Non-pigmented ciliary epithelial cell (primary cell): ENCODE measurements at places on chromosomes 2 and 18.
A peak's percentile ranks its signal among the peaks of the same experiment; 100 is the strongest.

- DNase-seq, result no peak
These were observed 55.7 kb downstream of the KLHL14 start for GRCh38 chr18:32717126-32717525.

DNA sequence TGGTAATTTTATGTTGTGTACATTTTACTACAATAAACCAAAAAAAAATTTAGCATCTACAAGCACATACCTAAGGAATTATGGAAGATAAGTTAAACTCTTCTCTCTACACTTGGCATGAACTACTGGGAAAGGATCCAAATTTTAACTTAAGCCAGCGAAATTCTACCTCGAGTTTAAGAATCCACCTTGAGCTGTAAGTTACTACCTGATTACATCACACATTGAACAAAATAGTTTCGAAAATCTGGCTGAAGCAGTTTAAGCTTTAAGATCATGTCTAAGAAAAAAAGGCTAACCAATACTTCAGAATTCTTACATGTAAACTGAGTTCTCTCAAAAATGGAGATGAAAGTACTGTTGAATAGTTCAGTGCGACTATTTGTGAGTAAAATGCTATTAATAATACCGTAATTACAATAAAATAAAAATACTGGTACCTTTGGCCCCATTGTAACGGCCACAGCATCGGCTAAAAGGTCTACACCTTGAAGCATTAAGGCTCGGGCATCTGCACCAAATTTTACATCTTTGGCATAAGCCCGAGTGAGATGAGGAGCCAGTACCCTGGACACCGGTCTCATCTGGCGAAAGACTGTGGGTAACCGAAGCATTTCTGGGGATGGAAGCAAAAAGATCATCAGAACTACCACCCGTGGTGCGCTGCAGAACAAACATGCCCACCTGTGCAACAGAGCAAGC lies 1.3 kb downstream of the HSPD1 start:
- no peak for DNase-seq

- DNase-seq, result no peak
These were observed 75.5 kb upstream of the ST8SIA3 start for GRCh38 chr18:57276829-57277228.

DNA sequence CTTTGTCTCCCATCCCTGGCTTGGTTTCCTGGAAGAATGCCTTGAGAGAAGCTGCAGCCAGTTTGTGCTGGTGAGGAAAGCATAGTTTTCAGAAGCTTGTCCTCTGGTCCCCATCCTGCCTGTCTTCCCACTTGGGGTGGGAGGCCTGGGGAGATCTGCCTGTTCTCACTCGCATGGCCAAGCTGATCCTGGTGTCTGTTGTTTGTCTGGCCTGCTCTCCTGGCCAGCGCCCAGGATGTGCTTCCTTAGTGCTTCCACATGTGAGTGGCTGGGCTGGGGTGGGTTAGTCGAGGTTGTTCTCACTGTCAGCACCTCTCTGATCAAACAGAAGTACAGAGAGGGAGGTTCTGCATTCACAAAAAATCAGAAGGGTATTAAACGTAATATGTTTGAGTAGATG lies 49.5 kb downstream of the PTPRM start:
- no peak for DNase-seq

DNA sequence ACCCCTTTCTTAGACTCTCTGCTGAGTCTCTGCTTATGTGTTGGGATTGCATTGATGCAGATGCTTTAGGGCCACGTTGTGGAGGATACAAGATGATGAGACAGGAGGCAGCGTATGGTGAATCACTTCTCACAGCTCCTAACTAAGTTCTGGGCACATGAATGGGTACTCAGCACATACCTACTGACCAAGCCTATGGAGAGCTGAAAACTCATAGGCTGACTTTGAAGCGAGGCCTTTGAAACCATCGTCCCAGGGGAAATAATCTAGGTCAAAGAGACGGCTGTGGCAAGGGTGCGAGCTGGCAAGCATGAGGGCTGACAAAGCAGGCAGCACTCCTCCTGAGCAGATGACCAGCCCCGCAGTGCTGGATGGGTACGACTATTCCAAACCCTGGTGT lies 180.2 kb upstream of the TNP1 start:
- no peak for DNase-seq

- no peak for DNase-seq
These were observed 18.2 kb downstream of the IWS1 start for GRCh38 chr2:127508023-127508630.

DNA sequence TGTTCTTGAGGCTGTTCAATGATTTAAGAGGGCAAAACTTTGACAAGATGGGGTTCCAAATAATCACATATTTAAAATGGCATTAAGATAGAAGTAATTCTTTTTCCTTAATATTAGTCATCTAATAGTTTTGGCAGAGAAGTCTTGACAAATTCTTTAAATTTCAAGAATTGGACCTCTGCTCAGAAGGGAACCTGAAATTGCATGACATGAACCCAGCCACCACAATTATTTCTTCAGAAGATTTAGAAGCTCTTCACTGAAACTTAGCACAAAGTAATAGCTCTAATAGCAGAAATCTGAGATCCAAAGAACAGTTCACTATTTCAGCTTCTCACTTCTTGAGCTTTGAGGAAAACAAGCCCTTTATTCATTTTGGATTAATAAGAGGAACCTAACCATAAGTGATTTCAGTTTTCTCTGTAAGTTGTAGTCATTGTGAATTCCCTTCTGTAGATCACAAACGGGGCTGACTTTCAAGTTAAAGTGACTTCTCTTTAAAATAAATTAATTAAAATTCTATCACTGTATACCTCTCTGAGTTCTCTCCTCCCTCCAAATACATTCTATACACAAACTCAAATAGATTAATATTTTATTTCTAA lies 100.6 kb upstream of the ITGA4 start:
- DNase-seq, result no peak

- DNase-seq, result no peak
These were observed 121.7 kb upstream of the SMAD2 start for GRCh38 chr18:48051945-48052840.

GRCh38 chr2:96485751-96486651 lies 19.2 kb downstream of the NEURL3 start:
- peak; percentile 63 for DNase-seq

DNA sequence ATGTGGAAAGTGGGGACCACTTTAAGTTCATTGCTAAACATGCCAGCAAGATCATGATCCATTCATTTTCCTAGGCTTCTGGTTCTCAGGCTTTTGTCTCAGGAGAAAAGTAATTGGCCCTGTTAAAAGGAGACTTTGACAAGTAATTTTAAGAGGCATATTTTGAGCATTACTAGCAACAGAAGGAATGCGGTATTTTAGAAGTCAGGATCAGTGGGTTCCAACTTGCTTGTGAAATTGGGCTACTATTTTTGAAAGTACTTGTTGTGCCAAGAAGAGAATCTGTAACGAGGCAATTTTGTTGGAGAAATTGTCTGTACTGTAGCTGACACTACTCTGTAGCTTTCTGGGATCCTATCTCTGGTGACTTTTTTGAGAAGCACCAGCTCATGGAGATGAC lies 59.4 kb downstream of the CERS6 start:
- peak; percentile 55 for DNase-seq

DNA sequence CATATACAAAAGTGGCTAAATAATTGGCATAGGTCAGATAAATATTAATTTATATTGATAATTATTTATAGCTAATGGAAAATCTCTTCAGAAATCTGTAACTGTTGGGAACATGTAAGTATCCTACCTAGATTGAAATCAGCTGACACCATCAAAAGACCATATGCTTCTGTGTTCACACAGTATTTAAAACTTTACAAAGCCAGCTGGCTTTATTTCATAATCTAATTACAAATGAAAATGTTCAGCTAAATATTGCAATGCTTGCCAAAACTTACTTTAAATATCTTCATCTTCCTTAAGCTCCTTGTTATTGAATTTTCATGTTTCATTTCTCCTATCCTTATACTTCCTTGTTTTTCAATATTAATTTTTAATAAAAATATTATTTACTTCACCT lies 190.9 kb upstream of the DOK6 start:
- DNase-seq, result no peak

- no peak for DNase-seq
These were observed 1192.1 kb downstream of the DPP10 start for GRCh38 chr2:115634578-115634977.

DNA sequence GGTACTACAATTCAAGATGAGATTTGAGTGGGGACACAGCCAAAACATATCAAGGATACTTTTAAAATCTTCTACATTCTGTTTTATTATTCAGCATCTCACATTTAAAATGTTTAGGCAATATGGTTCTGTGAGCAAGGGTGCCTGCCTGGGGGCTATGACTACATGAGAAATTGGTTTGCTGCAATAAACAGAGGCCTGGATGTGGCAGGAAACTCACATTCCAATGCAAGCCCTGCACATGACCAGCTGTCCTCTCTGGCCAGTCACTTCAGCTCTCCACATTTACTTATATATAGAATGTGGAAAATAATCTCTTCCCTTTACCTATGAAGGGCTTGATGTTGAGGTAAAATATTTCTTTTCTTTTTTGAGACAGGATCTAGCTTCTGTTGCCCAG lies 193.4 kb downstream of the LRRTM1 start:
- no peak for DNase-seq

DNA sequence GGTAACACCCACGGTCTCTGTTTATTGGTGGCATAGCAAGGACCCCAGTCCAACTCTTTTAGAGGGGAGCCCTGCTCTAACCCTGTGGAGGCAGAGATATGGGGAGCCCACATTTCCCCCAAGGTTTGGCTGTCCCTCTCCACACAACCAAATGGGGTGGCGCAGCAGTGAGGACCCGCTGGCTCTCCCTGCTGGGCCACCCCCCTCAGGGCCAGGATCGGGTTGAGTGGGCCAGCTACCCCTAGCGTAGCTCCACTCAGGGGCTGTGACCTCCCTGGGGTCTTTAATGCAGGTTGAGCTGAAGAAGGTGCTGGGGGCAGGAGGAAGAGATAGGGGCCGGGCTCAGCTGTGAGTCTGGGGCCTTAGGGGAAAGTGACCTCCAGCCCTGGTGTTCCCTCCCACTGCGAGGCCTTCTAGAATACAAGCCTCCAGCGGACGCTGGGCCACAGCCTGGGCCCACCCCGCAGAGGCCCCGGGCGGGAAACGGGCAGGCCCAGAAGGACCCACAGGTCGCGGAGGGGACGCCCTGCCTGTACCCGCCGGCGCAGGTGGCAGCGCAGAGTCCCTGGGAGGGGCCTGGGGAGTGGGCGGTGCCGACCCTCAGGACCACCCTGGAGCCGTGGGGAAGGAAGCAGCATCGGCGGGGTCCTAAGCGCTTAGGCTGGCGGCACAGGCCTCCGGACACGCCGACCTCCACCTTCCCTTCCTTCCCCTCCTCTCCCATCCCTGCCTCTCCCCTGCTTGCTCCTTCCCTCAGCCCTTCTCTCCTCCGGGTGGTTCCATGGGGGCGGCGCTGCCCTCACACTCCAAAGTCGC lies 9.6 kb downstream of the CROCC2 start:
- no peak for DNase-seq

DNA sequence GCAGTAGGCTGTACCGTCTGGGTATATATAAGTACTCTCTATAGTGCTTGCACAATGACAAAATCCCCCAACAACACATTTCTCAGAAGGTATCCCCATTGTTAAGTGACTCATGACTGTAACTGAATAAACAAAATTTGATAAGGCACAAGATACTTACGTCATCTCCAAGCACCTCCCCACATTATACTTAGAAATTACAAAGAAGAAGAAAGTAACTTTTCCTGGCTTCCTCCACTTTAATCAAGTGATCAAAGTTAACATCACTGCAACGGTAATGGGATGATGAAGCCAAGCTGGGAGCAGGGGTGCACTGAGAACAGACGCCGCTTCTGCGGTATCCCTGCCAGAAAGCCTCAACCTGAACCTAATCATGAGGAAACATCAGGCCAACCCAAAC lies 9.7 kb downstream of the TNS1 start:
- peak; percentile 76 for DNase-seq
